Cardiac muscle cell (in vitro differentiated cells and primary cell): ENCODE measurements at places on chromosomes 1 and 21. TPM values are rescaled to one million over a fixed set of nuclear protein-coding genes. Genes with fewer than 3 reads are reported as not detected.
A peak's percentile ranks its signal among the peaks of the same experiment; 100 is the strongest.

The BNIPL gene
- 0.65 and 1.3 TPM in 2 replicates for polyA plus RNA-seq

The KCNA10 gene
- not detected in 2 replicates for polyA plus RNA-seq

GRCh38 chr1:61058483-61059245, 23.7 kb upstream of the NFIA start:
- DNase-seq, result peak; percentile 74

- DNase-seq, result peak; percentile 97
Measured at GRCh38 chr1:61441723-61442262, 283.1 kb downstream of the TM2D1 start.

GRCh38 chr1:101284622-101285218, 47.9 kb downstream of the S1PR1 start:
- DNase-seq, result no peak

DNA sequence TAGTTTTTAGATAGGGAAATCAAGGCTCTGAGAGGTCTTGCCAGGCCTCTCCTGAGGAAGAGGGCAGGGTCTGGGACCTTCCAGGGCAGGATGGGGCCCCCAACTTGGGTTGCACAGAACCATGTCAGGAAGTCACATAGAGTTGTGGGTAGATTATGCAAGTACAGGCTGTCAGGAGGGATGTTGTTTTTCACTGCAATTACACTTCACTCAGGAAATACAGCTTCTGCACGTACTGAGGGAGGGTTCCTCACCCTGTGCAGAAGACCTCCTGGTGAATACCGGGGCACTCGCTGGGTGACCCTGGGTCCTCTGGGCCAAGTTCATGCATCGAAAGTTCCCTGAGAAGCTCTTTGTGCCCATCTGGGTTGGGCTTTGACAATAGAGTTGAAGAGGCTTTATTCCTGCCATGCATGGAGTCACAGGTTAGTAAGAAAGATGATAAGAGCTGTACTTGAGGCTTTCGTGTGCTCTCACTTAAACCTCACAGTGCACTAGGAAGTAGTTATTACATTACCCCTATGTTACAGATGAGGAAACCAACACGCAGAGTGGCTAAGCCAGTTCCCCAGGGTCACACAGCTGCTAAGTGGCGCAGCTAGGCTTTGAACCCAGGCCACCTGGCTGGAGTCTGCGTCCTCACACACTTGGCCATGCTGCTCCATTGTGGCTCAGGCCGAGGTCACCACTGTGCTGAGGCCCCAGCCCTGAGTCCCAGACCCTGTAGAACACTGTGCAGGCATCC, 16.2 kb upstream of the TNFRSF1B start:
- no peak for DNase-seq

DNA sequence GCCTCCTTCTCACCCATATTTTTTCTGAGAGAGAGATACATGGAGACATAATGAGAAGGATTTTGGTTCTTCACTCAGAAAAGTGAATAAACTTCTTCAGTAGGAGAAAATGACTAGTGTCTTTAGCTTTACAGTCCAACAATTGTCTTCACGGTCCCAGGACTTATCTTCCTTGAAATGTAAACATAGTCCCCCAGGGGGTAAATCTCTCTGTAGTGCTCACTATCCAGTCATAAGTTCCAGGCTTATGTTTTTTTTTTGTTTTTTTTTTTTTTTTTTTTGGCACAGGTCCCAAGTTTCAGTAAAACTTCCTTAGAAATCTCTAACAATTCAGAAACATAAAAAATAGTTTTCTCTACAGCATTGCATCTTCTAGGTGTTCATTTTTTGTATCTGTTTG, 890.2 kb upstream of the B3GALT2 start:
- no peak for DNase-seq

GRCh38 chr1:98975113-98975512, 29.5 kb downstream of the PLPPR5 start:
- no peak for DNase-seq
